Gastrocnemius medialis (tissue), 4 donors: ENCODE measurements at places on chromosomes 5 and 9. TPM values are rescaled to one million over a fixed set of nuclear protein-coding genes. Genes with fewer than 3 reads are reported as not detected.

GRCh38 chr9:134304261-134304660 is 22.0 kb upstream of the RXRA start:
- no peak for DNase-seq

- DNase-seq, result no peak
Observed at GRCh38 chr9:91661451-91661850, 237.8 kb upstream of the NFIL3 start.

DNA sequence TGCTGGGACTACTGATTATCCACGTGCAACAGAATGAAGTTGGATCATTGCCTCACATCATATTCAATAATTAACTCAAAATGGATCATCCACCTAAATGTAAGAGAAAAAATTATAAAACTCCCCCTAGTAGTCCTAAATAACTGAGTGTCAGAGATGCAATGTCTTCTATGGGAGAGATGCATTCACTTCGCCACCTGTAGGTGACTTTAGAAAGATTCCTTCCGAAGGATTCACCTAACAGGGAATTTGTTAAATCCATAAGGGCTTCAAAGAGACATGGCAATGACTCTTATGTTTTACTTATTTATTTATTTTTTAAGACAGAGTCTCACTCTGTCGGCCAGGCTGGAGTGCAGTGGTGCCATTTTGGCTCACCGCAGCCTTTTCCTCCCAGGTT is 526.0 kb downstream of the MTRR start:
- DNase-seq, result no peak

- no peak for DNase-seq
Observed at GRCh38 chr5:130110328-130110727, 206.1 kb downstream of the CHSY3 start.

TUSC1 gene
- total RNA-seq, result 21.1 TPM

- DNase-seq, result no peak
Observed at GRCh38 chr5:13831351-13831750, 113.1 kb downstream of the DNAH5 start.

ECSCR gene
- 5.4 TPM for total RNA-seq

DNA sequence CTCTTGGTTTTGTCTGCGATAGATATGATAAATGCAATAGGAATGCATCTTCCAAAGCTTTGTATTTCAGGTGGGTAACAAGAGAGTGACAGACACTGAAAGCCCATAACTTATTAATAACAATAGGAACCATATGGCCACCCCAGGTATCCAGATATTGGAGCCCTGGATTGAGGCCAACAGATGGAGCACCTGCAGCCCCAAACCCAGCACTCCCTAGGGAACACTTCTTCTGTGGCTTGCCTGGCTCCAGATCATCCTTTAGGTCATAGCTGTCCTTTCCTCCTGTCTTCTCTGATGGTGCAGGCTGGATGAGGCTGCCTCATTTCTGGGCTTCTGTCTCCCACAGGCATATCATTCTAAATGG is 5.0 kb upstream of the IL3 start:
- no peak for DNase-seq

GABRA1 gene
- not detected for total RNA-seq
